ENCODE measurements at places on chromosomes 4 and X.
A peak's percentile ranks its signal among the peaks of the same experiment; 100 is the strongest.

DNA sequence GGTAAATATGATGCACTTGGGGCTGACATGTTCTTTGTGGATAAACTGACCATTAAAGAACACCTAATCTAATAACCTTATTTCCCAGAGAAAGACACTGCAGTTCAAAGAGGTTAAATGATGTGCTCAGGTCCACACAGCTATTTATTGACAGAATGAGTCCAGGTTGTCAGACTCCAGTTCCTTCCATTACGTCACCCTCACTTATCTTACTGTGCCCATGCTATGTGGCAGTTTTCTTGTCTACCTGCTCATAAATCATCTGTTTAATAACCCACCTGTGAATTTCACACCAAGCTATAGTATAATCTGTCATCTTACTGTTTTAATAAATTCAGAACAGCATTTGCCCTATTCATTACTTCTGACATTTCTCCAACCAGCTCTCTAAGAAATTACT is 36.7 kb downstream of the QRFPR start:
- no peak for DNase-seq

GRCh38 chr4:45119376-45119775 is 393.0 kb upstream of the GNPDA2 start:
- no peak for DNase-seq

GRCh38 chrX:140501321-140501720 is 3.5 kb downstream of the SOX3 start:
- DNase-seq = no peak

- no peak for DNase-seq
Measured at GRCh38 chrX:115958687-115959359, 211.7 kb upstream of the AGTR2 start.

DNA sequence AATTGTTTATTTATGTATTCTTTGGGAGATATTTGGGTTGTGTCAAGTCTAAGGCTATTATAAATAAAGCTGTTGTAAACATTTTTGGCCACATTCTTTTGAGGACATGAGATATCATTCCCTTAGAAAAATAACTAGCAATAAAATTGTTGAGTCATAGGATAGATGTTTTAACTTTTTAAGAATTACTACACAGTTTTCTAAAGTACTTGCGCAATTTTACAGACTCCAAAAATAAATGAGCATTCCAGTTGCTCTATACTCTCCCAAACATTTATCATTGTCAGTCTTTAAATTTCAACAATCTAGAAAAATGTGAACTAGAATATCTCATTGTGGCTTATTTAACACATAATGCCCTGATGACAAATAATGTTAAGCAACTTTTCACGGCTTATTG is 189.1 kb upstream of the ADGRL3 start:
- no peak for DNase-seq

DNA sequence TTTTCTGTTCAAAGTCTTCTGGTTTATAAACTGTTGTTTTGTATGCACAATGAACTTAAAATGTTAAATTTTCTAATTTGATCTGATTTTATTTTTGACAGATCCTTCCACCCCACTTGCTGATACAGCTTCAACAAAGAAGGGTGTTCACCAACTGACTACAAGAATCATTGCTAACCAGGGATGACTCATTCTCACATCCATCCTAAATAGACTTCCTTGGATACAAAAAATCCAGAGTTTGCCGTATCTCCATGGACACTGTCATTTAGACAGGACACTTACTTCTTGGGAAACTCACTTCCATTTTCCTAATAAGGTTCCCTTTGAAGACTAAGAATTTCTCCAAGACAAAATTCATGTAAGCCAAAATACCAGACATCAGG is 111.6 kb upstream of the NWD2 start:
- no peak for DNase-seq

DNA sequence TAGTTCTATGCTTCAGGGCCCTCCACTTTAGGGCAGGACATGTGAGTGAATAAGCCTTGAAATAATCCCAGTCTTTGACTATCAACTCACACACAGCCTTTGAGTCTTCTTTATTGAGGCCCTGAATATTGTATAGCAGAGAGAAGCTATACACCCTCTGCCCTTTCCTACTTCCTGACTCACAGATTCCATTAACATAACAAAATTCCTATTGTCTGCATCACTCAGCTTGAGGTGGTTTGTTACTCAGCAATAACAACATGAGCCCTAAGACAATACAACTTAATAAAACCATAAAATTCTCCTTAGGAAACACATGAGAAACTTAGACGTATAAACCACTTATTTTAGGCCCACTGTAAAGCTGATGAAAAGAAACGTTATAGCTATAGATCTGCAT is 680.3 kb upstream of the DIAPH2 start:
- no peak for DNase-seq

DNA sequence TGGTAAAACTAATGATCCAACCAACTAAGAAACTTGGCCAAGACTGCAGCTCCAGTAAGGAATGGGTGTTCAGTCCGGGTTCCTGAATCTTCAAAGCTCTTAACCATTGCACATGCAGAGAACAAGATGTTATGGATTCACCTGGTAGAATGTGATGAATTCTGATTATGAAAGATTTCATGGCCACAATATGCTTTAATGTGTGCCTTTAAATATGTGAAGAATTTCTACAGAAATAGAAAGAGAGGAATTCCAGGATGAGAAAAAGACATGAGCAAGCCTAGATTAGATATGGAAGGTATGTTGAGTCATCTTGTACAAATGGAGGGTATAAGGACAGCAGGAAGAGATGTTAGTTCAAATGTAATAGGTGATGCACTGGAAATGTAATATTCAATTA is 472.2 kb upstream of the TENM3 start:
- no peak for DNase-seq

DNA sequence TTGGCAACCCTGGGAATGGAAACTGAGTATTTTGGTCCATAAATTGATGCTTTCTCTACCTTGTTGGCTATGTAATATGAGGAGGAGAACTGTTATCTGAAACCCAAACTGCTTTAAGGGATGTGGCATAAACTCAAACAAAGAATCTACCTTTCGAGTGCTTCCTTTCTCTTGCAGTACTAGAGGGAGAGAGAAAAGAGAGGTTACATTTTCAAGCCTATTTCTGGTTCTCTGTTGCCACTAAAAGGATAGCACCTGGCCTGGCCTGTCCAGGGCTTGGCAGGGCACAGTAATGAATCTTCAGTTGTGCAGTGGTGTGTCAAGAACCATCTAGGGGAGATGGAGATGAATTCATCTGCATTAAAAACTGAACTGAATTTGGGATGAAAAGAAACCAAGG is 308.6 kb downstream of the PTTG2 start:
- DNase-seq = no peak

- no peak for DNase-seq
Measured at GRCh38 chr4:62058571-62058970, 858.4 kb downstream of the ADGRL3 start.

DNA sequence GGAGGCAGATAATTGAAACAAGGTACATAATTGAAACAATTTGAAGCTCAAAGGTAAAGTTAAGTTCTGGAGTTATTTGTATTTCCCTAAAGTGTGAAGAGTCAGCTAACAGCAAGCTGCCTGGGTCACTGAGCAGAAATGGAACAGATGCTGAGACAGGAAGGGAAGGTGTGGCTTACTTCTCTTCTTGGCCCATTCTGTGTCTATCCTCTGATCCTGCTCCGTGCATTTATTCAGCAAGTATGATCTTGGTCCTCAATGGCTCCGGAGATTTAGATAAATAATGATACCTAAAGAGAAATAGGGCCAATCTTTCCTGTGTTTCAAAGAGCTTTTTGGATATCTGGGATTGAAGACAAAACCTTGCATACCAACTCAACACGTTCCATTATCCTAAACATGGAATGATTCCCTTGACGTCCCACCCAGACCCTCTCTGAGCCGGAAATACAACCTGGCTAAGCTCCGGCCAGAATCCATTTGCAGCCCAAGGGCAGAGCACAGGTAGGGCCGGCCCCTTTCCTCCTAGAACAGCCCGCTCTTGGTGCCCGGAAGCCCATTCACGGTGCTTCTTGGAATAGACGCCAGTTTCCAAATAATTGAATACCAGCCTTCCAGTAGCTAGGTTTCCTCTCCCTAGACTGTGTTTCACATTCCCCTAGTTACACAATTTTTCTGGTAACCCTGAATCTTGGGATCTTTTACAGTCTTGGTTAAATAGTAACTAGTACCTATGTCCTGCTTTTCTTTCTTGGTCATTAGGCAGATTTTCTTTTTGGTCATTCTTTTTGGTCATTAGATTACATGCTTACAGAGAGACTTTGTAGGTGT is 211.0 kb downstream of the NWD2 start:
- DNase-seq = no peak

- DNase-seq = no peak
Measured at GRCh38 chr4:172404676-172405075, 591.5 kb downstream of the GALNTL6 start.

DNA sequence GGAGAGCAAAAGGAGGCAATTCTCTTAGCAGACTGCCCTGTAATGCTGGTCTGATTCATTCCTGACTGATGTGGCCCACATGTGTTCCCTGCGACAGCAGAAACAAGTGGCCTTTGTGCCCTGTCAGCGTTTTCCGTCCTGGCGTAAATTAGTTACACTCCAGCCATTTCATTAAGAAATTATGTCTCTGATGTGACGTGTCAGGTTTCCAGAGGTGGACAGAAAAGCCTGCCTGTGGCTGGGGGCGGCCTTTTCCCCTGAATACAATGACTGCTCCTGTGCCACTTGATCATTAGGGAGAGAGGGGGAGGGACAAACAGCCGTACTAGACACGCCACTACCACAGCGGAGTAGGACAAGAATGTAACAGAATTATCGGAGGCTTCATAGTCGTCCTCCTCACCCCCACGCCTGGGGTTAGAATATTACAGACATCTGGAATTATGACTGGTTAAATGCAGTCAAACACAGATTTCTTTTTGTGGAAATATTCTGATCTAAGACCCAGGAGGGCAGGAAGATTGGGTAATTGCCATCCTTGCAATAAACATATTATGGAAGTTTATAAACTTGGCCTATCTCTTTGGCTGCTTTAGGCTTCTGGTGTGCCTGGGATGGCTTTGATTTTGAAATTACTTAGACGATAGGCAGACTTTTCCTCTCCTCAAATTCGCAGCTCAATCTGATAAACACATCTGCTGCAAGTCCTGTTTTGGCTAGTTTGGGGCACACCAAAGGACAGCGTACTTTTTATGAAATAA is 146.2 kb upstream of the BCOR start:
- no peak for DNase-seq

GRCh38 chr4:7798178-7798995 is 141.3 kb downstream of the AFAP1 start:
- no peak for DNase-seq

DNA sequence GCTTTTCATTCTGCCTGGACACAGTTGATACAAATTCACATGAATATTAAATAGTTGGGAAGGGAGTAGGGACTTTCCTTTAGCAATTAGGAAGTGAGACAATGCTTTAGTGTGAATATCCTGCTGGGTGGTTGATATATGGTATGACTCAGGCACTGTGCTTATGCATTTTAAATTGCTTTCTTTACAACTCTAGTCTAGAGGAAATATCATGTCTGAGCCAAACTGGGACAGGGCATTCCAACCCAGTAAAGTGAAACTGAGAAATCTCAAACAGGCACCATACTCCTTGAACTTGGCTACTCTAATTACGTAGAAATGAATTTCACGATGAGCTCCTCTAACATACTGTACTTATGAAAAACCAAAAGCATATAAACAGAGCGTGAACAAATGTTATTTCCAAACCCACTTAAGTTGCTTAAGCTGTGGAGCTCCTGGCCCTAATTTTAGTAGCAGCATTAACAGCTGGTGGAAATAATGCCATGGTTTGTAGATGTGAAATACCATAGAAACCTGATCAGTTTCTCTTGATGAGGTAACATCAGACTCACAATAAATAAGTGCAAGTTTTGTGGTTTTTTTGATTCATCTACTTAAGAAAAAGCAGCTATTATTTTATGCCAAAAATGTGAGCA is 242.9 kb upstream of the GK2 start:
- no peak for DNase-seq

GRCh38 chrX:11555759-11556158 is 110.0 kb downstream of the ARHGAP6 start:
- DNase-seq = no peak

GRCh38 chr4:76665153-76665552 is 230.1 kb downstream of the SHROOM3 start:
- DNase-seq = no peak

DNA sequence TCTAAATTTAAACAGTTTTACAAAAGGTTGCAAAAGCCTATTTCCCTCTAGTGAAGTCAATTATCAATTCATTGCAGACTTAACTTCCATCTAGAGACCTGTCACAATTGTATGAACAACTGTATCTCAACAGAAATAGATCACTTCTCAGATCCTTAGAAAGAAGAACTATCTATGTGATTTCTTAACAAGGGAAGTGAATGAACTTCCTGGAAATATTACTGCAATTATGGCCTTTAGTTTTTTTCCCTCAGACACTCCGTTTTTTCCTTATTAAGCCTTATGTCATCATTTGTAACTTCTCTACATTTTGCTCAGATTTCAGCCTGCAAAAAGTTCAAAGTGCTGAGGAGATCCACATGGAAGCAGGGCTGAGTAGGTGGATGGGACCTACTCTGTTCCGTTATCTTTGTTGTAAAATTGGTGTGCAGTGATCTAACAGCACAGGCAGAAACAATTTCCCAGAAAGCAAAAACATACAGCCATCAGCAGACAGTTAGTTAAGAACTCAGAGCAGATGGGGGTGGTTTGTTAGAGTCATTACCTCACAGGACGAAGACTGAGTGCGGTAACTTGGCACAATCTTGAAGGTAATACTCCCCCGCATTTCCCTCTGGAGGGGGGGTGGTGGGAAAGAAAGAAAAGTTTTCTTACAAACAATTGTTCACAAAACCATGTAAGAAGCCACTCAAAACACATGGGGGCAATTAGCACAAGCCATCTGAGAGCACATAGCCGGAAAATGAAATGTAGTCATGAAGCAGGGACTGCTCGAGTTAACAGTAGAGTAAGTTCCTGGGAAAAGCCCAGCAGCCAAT is 112.3 kb downstream of the NYX start:
- DNase-seq = peak; percentile 11

DNA sequence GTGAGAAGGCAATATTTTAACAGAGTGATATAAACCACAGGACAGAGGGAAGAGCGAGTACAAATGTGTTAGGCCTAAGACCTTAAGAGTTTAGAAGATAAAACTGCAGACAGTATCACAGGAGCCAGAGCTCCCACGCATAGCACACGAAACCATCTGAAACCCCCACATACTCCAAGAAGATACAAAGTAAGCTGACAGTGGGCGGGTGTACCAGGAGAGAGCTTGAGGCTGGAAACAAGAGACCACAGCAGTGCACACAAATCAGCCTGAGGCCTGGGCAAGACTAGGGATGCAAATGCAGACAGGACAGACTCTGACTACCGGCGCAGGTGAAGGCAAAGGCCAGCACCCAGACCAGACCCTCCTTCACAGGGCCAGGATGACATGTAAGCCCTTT is 54.1 kb upstream of the ARHGAP24 start:
- no peak for DNase-seq

- no peak for DNase-seq
Measured at GRCh38 chrX:130049821-130050220, 60.5 kb downstream of the ELF4 start.

- no peak for DNase-seq
Measured at GRCh38 chr4:2449511-2450392, 19.2 kb upstream of the RNF4 start.

GRCh38 chrX:115531818-115532403 is 29.1 kb upstream of the PLS3 start:
- DNase-seq = no peak

All from stimulated activated CD8-positive, alpha-beta memory T cell treated with anti-CD3 and anti-CD28 coated beads, Interleukin-15, amount 100 ng/mL, for 48 hours (primary cell).